ENCODE measurements at places on chromosomes 12 and 14. TPM values are rescaled to one million over a fixed set of nuclear protein-coding genes. Genes with fewer than 3 reads are reported as not detected.

- peak; percentile 39 for DNase-seq
These were observed 186.2 kb upstream of the C14orf180 start for GRCh38 chr14:104393199-104393897.

The PIP4K2C gene
- total RNA-seq, result 11.8 TPM

The CNTN1 gene
- total RNA-seq, result 0.60 TPM

- no peak for DNase-seq
These were observed 378.7 kb downstream of the PRKD1 start for GRCh38 chr14:29548948-29549370.

The EFS gene
- total RNA-seq, result 0.68 TPM

GRCh38 chr14:23120541-23121251 is 1.6 kb upstream of the CEBPE start:
- DNase-seq, result peak; percentile 86

The MSI1 gene
- not detected for total RNA-seq

- DNase-seq, result no peak
These were observed 42.9 kb downstream of the SFSWAP start for GRCh38 chr12:131753757-131754156.

DNA sequence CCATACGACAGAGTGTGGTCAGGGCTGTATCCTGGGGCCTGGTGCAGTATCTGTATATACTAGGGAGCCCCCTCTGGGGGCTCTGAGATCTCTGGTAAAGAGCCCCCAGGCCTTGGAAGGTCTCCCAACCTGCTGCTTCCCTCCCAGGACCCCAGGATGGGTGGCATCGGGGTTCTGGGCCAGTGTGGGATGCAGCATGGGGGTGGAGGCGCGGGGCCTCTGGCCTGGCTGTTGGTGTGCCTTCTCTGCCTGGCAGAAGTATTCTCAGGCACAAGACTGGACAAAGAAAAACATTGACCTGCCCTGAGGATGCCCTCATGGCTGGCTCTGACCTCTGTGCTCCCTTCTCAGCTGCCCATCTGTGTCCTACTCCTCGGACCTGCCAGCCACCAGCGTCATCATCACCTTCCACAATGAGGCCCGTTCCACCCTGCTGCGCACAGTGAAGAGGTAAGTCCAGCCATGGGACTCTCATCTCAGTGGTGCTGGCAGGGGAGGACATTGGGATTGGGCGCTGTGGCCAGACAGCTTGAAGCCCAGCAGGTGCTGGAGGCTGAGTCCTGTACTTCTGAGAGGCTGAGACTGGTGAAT is 64.5 kb downstream of the GALNT16 start:
- peak; percentile 37 for DNase-seq

The GDF3 gene
- total RNA-seq, result not detected

DNA sequence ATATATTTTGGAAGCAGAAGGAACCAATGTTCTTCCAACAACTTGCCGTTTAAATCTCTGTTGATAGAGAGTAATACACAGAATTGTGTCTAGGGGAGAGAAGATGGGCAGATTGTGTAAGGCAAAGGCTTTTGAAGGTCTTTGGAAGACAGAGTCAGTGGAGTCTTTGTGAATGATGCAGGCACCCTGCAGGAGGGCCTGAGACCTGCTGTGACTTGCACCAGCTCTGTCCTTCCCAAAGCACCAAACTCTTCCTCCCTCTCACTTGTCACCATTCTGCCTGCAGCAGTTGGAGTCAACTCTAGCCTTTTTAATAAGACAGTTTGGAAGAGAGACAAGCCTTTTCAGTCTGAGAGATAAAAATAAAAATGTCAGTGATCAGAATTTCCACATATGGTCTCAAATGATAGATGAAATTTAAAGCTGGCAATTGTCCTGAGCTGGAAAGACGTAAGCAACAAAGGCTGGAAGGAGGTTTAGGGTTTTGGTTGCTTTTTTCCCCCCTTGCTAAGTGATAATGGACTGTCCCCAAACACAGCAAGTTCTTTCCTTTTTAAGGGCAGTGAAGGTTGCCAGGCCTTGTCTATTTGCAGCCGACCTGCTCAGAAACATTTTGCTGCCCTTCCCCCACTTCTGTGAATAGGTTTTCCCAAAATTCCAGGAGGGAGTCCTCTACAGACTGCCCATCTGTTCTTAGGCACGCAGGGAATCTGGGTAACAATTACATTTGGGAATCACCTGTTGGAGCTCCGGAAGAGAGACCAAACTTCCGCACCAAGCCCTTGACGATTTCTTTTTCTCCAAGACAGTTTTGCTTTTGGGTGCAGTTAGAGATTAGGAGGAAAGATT is 103.0 kb upstream of the NTF3 start:
- no peak for DNase-seq

DNA sequence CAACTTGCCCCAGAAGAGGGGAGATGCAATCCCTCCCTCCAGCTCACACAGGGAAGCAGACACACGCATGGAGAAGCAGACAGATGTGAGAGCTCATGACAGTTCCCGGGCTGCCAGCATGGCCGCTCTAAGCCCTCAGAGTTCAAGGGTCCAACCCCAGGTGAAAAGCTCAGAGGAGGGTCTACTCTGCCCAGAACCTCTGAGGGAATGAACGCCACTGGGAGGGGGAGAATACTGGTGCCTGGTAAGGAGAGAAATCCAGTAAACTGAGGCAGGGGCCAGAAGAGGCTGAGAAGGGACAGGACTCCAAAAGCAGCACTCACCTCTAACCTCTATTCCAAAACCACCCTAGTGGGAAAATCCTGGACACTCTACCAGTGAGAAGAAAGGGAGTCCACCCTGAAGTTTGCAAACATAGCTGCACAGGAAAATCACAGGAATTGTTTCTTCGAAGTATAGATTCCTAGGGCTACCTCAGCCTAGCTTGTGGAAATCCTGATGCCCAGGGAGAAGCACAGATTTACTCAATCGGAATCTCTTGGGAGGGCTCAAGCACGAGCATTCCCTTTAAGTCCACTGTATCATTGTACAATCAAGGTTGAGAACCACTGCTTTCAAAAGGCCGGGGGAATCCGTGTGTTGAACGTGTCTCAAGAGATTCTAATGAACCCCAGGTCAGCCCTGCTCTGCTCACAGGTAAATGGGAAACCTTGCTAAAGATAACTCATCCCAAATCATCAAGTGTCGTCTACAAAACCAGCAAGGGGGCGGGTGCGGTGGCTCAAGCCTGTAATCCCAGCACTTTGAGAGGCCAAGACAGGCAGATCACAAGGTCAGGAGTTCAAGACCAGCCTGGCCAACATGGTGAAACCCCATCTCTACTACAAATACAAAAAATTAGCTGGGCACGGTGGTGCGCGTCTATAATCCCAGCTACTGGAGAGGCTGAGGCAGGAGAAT is 34.3 kb upstream of the PLEKHG6 start:
- no peak for DNase-seq

- DNase-seq, result no peak
These were observed 139.1 kb downstream of the SLC8A3 start for GRCh38 chr14:70049605-70050004.

The KRT71 gene
- not detected for total RNA-seq

DNA sequence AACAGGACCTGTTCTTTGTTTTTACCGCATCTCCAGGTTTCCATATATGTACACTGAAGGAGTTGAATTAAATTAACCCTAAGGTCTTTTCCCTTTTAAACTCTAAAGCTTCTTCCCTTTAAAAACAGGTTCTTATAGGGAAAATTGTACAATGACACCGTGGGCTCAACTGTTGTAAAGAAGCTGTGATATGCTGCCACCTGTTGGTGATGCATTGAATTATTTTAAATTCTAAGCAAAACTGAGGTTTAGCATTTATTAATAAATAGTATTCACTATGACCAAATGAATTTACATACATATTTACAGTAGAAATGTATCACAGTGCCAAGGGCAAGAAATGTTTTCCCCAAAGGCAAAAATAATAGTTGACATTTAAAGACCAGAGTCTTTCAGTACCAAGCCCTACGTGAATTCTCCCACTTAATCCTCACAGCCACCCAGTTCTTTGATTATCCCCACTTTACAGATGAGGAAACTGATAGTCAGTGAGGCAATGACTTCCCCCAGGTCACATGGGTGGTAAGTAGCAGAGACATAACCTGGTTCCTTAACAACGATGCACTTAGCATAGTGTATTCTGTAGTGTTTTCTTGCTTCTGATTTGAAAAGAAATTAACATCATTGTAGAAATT is 35.7 kb upstream of the TMEM263 start:
- DNase-seq, result no peak

The TMCC3 gene
- 2.6 TPM for total RNA-seq

GRCh38 chr14:101810897-101811621 is 49.5 kb downstream of the PPP2R5C start:
- DNase-seq, result no peak

The FKBP4 gene
- 50.4 TPM for total RNA-seq

The OTOGL gene
- total RNA-seq, result 0.03 TPM

The PRIM1 gene
- total RNA-seq, result 4.9 TPM

The PXMP2 gene
- total RNA-seq, result 225 TPM

The MGST1 gene
- 1,460 TPM for total RNA-seq

The TAS2R14 gene
- 0.73 TPM for total RNA-seq

GRCh38 chr12:43736927-43737440 is 21.6 kb downstream of the PUS7L start:
- no peak for DNase-seq

- no peak for DNase-seq
These were observed 174.8 kb upstream of the CDKN3 start for GRCh38 chr14:54221971-54222370.

The ALX1 gene
- total RNA-seq, result not detected

GRCh38 chr12:95088379-95088778 is 15.0 kb upstream of the NR2C1 start:
- no peak for DNase-seq

DNA sequence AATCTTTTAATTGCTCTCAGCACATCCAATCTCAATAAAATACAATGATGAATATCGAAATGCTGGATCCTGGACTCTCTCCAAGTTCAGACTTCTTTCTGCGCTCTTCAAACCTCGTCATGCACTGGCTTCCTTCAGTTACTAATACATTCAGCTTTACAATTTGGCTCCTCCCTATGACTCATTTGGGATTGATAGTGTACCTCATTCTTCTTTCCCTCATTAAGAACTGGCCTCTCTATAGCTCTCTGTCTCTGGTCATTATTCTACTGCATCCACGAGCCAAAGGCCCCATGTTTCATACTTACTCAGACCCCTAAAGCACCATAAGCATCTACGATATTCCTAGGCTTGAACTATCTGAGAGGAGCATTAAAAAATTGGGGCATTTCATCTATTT is 4.9 kb downstream of the TSPAN8 start:
- DNase-seq, result no peak

DNA sequence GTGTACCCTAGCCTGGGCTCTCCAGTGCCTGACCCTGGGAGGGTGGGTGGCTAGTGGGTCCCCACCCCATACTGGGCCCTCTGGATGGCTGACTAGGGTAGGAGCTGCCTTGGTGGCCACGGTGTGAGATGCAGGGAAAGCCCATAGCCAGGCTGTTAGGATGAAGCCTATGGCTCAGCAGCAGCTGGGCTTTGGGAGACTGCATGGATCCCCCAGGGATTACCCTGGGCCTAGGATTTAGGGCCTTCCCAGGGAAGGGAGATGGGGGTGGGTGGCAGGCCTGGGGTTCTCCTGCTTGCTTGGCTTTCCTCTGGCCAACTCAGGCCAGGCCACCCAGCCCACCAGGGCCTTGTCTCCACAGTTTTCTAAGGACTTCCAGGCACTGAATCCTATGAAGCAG is 6.3 kb downstream of the GSTZ1 start:
- no peak for DNase-seq

DNA sequence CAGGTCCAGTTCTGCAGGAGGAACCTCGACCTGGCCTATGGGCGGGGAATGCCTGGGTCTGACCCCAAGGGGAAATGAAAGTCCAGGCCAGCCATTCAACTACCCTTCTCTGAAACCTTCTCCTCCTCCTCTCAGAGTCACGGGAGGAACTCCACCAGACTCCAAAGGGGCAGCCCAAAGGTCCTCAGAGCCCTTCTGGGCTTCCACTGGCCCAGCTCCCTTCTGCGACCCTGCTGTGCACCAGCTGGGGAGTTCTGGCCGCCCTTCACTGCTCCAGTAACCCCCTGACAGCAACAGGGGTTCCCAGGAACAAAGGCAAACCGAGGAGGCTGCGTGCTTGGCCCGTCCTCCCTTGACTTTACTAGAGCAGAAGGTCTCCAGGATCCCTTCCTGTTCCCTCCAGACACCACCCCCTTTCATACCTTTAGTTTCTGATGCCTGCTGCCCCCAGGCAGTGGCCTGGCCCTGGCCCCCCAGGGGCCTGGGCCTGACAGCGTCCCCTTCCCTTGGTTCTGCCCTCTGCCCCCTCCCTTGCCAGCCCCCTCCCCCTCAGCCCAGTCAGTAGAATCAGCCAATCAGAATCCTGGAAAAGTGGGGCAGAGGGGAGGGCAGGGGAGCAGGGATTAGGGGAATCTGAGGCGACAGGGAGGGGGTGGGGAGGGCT is 850 bp upstream of the ZNF385A start:
- no peak for DNase-seq

DNA sequence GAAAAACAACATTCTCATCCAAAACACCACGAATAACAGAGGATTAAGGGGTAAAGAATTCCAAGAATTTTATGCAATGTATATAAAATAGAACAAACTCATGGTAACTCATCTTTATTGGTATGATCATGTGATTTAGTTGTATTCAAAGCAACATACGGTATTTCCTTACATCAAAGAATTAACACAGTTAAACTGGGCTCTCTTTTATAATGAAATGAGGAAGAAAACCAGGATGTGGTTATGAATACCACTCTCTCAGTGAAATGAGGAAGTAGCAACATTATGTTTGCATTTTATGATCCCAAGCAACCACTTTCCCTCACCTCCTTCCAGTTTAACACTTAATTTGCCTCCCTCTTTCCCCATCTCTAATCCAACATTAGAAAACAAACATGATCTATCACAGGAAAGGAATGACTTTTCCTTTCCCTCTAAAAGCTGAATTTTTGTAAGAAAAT is 22.9 kb downstream of the SPTLC2 start:
- no peak for DNase-seq

DNA sequence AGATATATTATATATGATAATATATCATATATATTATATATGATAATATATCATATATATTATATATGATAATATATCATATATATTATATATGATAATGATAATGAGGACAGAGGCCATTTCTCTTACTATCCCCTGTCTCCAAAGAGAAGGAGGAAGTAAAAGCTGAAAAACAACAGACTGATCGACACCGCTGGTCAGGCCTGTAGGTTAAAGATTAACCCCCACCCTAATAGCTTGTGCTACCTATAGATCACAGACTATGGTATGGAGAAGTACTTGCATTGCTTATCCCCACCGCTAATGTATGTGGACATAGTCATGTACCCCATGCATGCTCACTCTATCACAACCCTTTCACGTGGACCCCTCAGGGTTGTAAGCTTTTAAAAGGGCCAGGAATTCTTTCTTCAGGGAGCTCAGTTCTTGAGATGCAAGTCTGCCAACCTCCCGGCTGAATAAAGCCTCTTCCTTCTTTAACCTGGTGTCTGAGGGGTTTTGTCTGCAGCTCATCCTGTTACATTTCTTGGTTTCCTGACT is 786.1 kb upstream of the TMEM132C start:
- no peak for DNase-seq

The ASCL1 gene
- total RNA-seq, result not detected

GRCh38 chr14:68295316-68295816 is 475.8 kb downstream of the RAD51B start:
- no peak for DNase-seq

- DNase-seq, result no peak
These were observed 28.8 kb upstream of the RPLP0 start for GRCh38 chr12:120229487-120230325.

The PLEK2 gene
- total RNA-seq, result 10.7 TPM

- DNase-seq, result no peak
These were observed 36.5 kb downstream of the CMKLR1 start for GRCh38 chr12:108302403-108303311.
